ENCODE measurements at places on chromosomes 7 and 10.

GRCh38 chr10:43942096-43942850 lies 293.6 kb upstream of the ZNF32 start:
- no peak overlapping the region for H3K4me3 ChIP-seq
- DNase-seq, result no peak
- H3K36me3 ChIP-seq, result no peaks in the 10 kb centered on the region
- no peaks in the 10 kb centered on the region for H3K27me3 ChIP-seq

- no peak overlapping the region for H3K4me3 ChIP-seq
- DNase-seq, result no peak
- H3K36me3 ChIP-seq, result no peaks in the 10 kb centered on the region
- no peaks in the 10 kb centered on the region for H3K4me1 ChIP-seq
Observed at GRCh38 chr10:101867931-101868330, 24.3 kb upstream of the KCNIP2 start.

DNA sequence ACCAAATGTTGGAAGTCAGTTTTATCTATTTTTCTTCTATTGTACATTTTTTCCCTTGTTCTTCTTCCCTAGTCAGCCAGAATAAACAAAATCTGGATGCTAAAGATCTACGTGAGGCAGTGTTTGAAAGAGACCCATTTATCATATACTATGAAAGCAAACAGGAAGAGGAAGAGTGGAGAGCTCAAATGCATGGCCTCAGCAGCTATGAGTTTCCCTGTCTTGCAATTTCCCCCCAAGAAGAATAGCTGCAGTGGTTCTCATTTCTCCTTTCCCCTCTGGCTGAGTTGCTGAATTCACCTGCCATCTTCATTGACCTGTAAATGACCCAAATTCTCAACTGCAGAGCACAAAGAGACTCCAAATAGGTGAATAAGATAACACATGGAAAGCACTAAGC lies 347.1 kb upstream of the NRP1 start:
- no peaks in the 10 kb centered on the region for H3K27me3 ChIP-seq
- no peak overlapping the region for H3K27ac ChIP-seq
- H3K4me1 ChIP-seq, result peaks cover 4% of the 10 kb centered on the region
- H3K36me3 ChIP-seq, result no peaks in the 10 kb centered on the region

GRCh38 chr10:126491476-126491875 lies 103.2 kb upstream of the ADAM12 start:
- H3K27ac ChIP-seq, result no peak overlapping the region
- DNase-seq, result no peak
- no peak overlapping the region for H3K4me3 ChIP-seq
- H3K27me3 ChIP-seq, result no peaks in the 10 kb centered on the region
- H3K4me1 ChIP-seq, result no peaks in the 10 kb centered on the region

DNA sequence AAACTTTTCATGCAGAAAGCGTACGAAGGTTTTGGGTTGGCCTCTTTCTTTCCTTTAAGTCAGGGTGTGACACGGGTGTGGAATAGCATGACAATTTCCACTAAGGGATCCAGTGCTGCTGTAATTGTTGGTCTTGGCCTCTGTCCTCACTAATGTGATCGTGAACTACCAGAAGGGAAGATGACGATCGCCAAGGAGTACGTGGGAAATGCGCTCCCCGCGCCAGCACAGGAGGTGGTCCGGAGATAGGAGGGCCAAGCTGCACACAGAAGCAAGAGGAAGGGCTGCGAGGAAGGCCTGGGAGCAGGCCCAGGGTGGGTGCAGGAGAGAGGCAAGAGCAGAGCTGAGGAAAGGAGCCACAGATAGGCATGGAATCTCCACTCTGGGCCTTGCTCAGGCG lies 79.7 kb upstream of the PODXL start:
- H3K36me3 ChIP-seq, result no peaks in the 10 kb centered on the region
- no peak for DNase-seq
- no peak overlapping the region for H3K4me3 ChIP-seq

- H3K36me3 ChIP-seq, result no peaks in the 10 kb centered on the region
- H3K4me3 ChIP-seq, result peak overlapping the region; percentile 26
- peaks cover 23% of the 10 kb centered on the region for H3K4me1 ChIP-seq
- H3K27me3 ChIP-seq, result no peaks in the 10 kb centered on the region
- H3K27ac ChIP-seq, result peak overlapping the region; percentile 65
- peak; percentile 52 for DNase-seq
Observed at GRCh38 chr7:151742713-151743480, 134.0 kb downstream of the PRKAG2 start.

DNA sequence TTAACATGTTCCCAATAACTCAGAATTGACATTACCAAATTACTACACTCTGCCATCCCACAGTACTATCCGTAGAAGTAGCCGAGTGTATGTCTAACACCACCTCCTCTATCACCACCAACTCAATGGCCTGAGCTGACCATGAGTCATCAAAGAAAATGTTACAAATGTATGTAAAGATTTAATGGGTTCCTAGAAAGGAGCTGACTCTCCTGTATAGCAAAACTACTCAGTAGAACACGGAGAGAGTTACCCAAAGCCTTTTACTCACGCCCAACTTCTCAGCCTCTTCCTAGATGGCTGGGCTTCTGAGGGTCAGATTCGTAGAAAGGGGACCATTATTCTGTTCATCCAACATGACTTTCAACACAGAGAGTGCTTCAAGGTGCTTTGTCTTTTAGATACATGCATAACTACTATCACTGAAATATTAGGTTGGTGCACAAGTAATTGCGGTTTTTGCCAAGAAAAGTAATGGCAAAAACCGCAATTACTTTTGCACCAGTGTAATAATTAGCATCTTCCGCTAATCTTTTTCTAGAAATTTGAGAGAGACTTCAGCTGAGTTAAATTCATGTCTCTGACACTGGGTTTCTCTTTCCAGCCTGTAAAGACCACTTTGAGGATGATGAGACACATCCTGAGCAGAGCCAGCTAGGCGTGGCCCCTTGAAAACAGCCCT lies 24.0 kb upstream of the NANOS1 start:
- DNase-seq, result no peak
- no peaks in the 10 kb centered on the region for H3K4me1 ChIP-seq
- H3K36me3 ChIP-seq, result no peaks in the 10 kb centered on the region
- H3K27me3 ChIP-seq, result no peaks in the 10 kb centered on the region
- no peak overlapping the region for H3K4me3 ChIP-seq
- H3K27ac ChIP-seq, result no peak overlapping the region

DNA sequence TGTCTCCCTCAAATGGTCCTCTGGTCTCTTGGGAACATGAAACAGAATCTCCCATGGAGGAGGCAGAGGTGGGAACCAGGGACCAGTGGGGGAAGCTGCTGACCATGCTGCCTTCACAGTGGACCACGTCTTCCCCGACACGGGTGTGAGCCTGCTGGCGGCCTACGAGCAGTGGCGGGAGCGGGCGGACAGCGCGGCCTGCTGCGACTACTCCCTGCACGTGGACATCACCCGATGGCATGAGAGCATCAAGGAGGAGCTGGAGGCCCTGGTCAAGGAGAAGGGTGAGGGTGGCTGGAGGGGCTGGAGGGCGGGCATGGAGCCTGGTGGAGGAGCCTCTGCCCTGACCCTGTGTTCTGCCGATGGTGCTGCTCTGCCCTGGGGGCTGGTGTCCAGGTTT lies 8.0 kb downstream of the DPYSL4 start:
- peaks cover 97% of the 10 kb centered on the region for H3K36me3 ChIP-seq
- H3K4me3 ChIP-seq, result no peak overlapping the region
- no peak overlapping the region for H3K27ac ChIP-seq
- no peak for DNase-seq
- H3K4me1 ChIP-seq, result no peaks in the 10 kb centered on the region
- H3K27me3 ChIP-seq, result no peaks in the 10 kb centered on the region

GRCh38 chr7:110612680-110613079 lies 478.2 kb upstream of the LRRN3 start:
- no peak for DNase-seq
- no peaks in the 10 kb centered on the region for H3K4me1 ChIP-seq
- no peaks in the 10 kb centered on the region for H3K27me3 ChIP-seq
- no peak overlapping the region for H3K4me3 ChIP-seq
- no peak overlapping the region for H3K27ac ChIP-seq
- H3K36me3 ChIP-seq, result no peaks in the 10 kb centered on the region

DNA sequence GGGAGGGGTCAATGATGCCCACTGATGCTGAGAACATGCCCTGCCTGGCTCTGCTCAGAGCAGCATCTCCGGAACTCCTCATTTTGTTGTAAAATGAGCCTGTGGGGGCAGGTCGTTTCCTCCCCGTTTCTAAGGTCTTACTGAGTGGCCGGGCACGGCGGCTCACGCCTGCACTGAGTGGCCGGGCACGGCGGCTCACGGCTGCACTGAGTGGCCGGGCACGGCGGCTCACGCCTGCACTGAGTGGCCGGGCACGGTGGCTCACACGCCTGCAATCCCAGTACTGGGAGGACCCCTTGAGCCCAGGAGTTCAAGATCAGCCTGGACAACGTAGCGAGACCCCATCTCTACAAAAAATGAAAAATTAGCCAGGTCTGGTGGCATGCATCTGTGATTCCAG lies 39.0 kb upstream of the FOXL3 start:
- no peak overlapping the region for H3K27ac ChIP-seq
- H3K4me3 ChIP-seq, result no peak overlapping the region
- no peaks in the 10 kb centered on the region for H3K36me3 ChIP-seq
- H3K27me3 ChIP-seq, result no peaks in the 10 kb centered on the region

DNA sequence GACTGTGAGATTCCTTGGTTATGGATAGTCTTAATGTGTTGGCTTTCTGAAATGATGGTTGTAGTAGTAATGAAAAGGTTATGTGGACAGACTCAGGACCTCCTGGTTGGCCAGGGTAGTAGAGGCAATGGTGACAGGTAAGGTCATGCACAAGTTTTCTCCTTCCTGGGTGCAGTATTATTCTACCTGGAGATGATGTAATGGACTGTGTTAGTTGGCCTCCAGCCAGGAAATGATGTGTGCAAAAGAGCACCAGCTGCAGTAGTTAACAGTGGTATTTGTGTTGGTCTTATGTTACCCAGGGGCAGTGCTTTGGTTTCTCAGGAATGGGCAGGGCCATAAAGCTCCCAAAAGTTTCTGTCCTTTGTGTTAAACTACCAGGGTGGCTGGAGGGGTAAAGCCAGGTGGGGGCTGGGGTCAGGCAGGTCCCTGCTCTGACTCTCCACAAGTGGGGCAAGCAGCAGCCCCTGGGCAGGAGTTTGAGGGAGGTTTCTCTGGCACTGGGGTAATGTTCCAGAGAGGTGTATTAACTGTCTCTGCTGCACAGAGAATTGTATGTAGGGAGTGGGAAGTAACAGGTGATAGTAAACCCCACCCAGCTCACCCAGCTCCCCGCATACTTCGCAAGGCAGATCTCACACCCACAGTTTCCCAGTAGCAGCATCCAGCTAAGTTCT lies 36.3 kb downstream of the GPR22 start:
- H3K4me1 ChIP-seq, result no peaks in the 10 kb centered on the region
- H3K27me3 ChIP-seq, result no peaks in the 10 kb centered on the region
- no peaks in the 10 kb centered on the region for H3K36me3 ChIP-seq
- no peak overlapping the region for H3K4me3 ChIP-seq

- H3K4me1 ChIP-seq, result peaks cover 1% of the 10 kb centered on the region
- DNase-seq, result no peak
- H3K27me3 ChIP-seq, result no peaks in the 10 kb centered on the region
Observed at GRCh38 chr10:11698691-11699549, 43.3 kb upstream of the ECHDC3 start.

Measured in neuronal stem cell (in vitro differentiated cells).